Germinal center (tissue), 1 donor: ENCODE measurements at places on chromosomes 5 and 9.

DNA sequence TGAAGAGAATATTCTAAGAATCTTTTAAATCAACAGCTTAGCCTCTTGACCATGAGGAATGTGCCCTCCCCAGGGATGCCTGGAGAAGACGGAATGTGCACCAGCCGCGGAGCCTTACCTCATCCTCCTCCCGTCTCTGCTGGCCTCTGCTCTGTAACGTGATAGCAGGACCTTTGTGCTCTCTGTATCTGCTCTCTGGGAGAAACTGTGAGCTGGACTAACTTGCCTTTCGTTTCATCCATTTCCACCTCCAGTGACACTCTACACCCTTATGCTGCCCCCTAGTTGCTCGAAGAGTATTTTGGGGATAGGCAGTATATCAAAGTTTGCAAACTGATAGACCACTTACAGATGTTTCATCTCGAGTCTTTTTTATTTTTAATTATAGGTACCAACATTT is 141.4 kb downstream of the NPR3 start:
- DNase-seq = no peak

GRCh38 chr5:172903790-172904189 is 55.4 kb upstream of the RPL26L1 start:
- DNase-seq = no peak

DNA sequence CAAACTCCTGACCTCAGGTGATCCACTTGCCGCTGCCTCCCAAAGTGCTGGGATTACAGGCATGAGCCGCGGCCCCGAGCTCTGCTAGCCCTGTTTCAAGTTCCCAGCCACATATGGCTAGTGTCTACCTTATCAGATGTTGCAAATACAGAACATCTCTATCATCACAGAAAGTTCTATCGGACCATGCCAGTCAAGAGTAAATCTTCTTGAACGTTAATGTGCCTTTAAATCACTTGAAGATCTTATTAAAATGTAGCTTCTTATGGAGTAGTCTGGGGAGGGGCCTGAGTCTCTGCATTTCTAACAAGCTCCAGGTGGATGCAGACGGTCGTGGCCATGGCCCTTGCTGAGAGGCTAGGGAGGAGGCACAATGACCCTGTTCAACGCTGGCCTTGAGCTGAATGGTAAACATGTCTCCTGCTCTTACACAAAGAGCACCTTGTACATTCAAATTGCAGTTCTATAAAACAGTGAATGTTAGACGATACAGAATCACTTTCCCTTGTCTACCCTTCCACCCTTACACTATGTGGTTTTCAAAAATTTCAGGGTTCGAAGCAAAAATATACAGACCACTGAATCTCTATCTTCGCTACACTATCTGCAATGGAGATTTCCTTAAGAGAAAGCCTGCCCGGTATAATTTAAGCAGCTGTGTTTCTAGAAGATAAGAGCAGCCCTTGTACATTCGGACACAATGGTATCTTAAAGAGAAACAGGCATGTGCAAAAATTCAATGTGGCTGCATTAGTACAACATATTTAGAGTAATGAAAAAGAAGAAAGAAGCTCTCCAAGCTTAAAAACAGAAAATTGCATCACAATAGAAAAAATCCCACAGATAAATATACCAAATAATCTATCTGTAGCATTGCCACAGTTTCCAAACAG is 114.1 kb downstream of the FRMD3 start:
- DNase-seq = no peak

DNA sequence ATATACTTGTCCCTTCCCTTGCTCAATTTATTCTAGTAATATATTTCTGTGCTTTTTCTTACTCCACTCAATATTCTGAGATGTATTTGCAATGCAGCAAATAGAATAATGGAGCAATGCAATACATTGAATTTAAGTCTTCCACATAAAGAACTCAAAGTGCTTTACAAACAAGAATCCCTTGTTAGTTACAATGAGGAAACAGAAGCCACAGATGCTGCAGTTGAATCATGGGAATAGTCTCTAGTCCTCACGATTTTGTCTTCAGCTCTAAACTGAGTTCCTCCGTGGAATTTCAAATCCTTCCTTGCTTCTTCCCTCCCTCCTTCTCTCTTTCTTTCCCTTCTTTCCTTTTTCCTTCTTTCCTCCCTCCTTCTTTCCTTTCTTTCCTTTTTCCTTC is 12.5 kb upstream of the TAS2R1 start:
- no peak for DNase-seq

- no peak for DNase-seq
Measured at GRCh38 chr5:107486489-107486888, 184.2 kb downstream of the EFNA5 start.
